GM10248 (cell line): ENCODE measurements at places on chromosomes 6 and 20.

DNA sequence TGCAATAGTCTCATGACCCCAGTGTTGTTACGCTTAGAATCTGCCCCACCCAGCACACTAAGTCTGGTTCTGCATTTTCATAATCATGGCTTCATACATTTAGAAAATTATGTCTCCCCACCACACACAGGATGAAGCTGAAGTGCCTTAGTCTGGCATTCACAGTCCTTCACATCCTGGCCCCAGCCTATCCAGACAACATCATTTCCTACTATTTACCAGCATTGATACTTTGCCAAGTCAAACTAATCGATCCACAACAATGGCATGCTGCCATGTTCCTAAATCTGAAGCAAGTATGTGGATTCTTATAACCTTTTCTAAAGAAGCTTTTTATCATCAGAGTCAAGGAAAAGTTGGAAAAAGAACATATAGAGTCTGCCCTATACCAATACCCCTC lies 132.4 kb upstream of the FBXL4 start:
- no peak for DNase-seq

DNA sequence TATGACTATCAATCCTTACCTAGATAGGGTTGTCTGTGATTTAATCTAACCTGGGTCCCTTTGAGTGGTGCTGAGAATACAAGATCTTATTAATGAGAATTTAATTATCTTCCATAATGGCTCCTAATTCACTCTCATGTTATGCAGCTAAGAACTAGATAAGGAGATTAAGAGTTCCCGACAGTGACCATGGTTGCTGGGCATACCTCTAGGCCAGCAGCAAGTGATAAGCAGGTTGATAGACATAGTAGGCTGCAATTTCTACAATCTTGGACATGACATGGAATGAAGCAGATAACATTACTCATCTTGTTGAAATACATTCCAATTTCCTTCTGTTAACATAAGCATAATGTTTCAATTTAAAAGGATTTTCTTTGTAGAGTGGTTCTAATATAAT lies 27.1 kb downstream of the SPACA1 start:
- DNase-seq = no peak

DNA sequence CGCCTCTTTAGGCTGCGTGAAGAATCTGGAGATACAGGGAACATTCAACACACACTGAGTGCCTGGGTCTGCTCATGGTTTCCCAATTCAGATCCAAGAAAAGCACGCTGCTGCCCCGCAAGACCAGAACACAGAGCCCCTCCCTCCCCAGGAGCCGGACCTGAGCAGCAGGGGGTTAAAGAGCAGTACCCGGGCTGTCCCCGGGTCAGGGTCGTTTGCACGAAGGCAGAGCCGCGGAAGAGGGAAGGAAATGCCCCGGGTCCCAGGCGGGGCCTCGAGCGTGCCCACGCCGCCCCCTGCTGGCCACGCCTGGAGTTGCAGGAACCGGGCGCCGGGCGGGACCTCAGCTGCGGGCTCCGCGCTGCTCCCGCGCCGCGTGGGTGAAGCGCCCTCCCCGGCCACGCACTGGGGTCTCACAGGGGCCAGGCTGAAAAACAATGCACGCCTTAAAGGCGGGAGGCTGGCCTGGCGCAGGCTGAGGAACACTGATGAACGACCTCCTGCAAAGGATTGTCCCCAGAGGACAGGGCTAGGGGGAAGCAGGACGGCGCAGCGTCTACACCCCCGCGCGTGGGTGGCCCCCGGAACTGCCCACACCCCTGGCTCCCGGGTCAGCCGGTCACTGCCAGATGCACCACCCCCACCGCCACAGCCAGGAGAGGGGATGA lies 48.9 kb downstream of the ANKRD60 start:
- peak; percentile 83 for DNase-seq

- DNase-seq = peak; percentile 56
Measured at GRCh38 chr6:138654715-138655634, 118.6 kb upstream of the CCDC28A start.

- DNase-seq = no peak
Measured at GRCh38 chr20:32127347-32127746, 17.8 kb downstream of the TM9SF4 start.

GRCh38 chr6:141033101-141033500 lies 1099.6 kb upstream of the GJE1 start:
- DNase-seq = no peak

DNA sequence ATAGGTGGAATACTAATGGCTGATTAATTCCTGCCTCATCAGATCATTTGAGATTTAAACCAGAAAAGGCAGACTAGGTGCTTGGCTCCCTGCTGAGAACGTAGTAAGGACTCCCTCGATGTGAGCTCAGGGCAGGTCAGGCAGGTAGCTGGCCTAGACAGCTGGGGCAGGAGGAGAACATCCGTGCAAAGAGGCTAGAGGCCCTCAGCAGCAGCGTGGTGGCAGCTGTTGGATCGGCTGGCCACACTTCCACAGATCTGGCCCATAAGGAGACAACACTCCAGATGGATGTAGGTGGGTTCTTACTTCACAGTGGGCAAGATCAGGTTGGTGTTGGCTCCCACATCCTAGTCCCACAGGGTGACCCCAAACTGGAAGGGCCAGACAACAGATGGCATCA lies 38.5 kb downstream of the EYA2 start:
- no peak for DNase-seq

DNA sequence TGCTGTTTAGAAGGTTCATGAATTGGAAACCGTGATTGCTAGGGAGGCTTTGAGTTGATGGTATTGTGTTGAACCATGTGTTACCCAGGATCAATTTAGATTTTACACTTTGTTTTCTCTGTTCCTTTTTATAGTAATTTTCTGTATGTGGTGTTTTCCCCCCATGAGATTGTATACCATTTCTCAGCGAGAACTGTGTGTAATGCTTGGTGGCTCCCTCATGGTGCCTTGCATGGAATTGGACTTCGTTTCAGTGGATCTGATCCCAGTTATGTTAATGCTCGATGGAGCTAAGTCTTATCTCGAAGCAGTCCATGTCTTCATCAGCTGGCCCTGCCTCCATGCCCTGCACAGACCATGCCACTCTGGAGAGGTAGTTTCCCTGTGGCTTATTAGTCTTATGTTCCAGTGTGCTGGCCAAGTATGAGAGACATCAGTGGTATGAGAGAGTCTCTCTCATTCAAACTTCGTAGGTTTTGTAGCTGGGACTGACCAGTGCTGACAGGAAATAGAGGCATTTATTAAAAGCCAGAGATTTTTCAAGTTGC lies 18.7 kb downstream of the PTPN1 start:
- DNase-seq = peak; percentile 31

DNA sequence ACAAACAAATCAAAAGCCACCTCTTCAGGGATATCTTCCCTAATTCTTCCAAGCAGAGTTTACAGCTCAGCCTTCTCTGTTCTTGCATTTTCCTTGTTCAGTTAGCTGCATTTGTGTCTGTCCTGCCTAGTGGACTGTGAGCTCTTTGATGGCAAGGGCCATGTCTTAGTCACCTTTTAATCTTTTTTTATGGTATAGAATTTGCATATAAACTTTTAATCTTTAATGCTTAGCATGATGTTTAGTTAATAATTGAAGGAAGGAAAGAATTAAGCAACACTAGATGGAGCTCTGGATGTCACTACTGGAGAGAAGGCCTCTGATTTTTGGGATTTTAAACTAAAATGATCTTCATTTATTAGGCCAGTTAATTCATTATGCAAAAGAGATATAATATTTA lies 12.1 kb downstream of the PPP2R5D start:
- DNase-seq = no peak

DNA sequence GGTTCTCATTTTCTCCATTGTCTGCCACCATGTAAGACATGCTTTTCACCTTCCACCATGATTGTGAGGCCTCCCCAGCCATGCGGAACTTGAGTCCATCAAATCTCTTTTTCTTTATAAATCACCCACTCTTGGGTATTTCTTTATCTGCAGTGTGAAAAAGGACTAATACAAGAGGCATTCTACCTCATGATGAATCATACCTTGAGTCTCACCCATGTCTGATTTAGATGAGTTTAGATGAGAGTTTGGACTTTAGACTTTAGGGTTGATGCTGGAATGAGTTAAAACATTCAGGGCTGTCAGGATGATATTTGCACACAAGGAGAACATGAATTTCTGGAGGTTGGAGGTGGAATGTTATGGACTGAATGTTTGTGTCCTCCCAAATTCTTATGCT lies 545.6 kb downstream of the C6orf118 start:
- DNase-seq = no peak

DNA sequence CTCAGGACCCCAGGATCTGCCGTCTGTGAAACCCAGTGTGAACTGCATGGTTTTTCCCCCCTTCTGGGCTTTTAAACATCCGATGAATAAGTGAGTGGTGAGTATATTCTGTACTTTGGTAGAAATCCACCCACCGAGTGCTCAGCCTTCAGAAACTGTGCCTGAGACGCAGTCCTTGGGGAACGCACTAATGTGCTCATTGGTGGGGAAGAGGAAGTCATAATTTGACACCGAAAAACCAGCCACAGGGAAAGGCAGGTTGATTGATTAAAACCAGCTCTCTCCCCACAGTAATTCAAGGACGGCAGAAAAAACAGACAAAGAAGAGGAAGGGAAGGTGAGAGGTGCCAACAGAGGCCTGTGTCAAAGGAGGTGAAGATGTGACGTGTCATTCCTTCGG lies 21.7 kb downstream of the EDN3 start:
- DNase-seq = no peak

DNA sequence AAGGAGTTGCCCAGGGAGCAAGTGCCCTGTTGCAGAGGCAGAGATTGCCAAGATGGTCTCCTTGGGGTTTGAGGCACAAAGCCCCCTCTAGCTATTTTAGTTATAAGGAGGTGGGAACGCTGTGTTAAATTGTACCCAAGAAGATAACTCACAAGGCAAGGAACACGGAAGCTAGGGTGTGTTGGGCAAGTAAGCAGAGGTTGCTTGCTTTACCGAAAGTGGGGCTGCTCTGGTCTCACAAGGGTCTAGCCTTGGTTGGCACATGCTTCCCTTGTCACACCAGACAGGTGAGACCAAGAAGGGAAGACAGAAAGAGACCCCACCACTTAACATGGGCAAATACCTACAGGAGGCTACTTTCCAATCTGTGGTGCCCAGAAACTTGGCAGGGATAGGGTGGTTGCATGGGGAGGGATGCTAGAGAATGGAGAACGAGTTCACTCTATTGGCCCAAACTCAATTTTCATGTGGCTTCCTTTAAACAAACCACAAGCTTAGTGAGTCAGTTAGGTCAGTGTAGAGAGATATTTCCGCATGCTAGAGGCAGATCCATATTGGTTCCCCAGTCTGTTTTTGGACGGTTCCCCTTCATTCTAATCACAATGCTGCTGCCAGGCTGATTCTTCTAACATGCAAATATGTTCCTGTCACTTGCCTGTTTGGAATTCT lies 42.4 kb downstream of the PLAGL1 start:
- DNase-seq = no peak

GRCh38 chr6:166512567-166512966 lies 73.9 kb downstream of the RAMACL start:
- peak; percentile 56 for DNase-seq

GRCh38 chr6:125554456-125554855 lies 195.0 kb upstream of the HEY2 start:
- no peak for DNase-seq
